ENCODE measurements at places on chromosomes 3 and 15. TPM values are rescaled to one million over a fixed set of nuclear protein-coding genes. Genes with fewer than 3 reads are reported as not detected.

Gene PXYLP1
- polyA plus RNA-seq = 55.8 TPM

Gene CHRNB4
- 13.1 TPM for polyA plus RNA-seq

Gene ZNF280D
- 12.6 TPM for polyA plus RNA-seq

Gene MINDY2
- polyA plus RNA-seq = 9.9 TPM

Gene GHRL
- 1.0 TPM for polyA plus RNA-seq

Gene NEK11
- 35.9 TPM for polyA plus RNA-seq

Gene CRABP1
- 1.1 TPM for polyA plus RNA-seq

Gene MORC1
- 15.4 TPM for polyA plus RNA-seq

Gene OCA2
- 2.6 TPM for polyA plus RNA-seq

Gene CCR4
- 2.0 TPM for polyA plus RNA-seq

Gene WDR93
- 31.9 TPM for polyA plus RNA-seq
